Prostate gland (tissue), 2 donors: ENCODE measurements at places on chromosomes 5 and 9.
A peak's percentile ranks its signal among the peaks of the same experiment; 100 is the strongest.

- DNase-seq = no peak
These were observed 161.3 kb downstream of the DRD1 start for GRCh38 chr5:175282611-175283225.

DNA sequence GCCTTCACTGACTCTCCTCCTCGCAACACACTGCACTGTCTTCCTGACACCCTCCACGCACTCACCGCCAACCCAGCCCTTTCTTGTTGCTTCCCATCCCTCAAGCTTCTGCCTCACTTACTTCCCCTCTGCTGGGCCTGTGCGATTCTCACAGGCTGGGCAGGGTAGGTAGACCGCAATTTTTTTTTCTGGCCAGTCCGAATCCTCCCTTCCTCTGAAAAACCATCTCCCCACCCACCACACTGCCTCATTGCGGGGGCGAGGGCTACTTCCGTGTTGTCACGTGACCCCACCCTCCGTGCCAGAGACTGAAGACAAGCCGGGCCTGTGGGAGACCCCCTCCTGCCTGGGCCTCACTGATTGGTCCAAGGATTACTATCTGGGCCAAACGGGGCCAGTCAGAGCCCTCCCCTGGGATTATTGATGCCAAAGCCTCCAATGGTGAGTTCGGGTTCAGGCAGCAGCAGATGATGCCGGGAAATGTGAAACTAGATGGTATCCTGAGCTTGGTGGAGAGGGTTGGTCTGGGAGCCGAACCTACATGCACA is 73.1 kb downstream of the STK10 start:
- no peak for DNase-seq

DNA sequence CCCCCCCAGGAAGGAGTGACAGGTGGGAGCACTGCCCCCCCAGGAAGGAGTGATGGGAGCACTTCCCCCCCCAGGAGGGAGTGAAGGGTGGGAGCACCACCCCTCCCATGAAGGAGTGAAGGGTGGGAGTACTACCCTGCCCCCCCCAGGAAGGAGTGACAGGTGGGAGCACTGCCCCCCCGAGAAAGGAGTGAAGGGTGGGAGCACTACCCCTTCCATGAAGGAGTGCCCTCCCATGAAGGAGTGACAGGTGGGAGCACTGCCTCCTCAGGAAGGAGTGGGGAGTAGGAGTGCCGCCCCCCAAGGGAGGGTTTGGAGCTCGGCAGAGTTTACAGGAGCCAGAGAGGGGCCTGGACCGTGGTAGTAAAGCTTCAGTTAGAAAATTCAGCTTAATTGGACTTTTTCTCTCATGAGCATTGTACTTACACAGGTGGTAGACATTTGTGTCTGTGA is 100.7 kb downstream of the CACNA1B start:
- no peak for DNase-seq

DNA sequence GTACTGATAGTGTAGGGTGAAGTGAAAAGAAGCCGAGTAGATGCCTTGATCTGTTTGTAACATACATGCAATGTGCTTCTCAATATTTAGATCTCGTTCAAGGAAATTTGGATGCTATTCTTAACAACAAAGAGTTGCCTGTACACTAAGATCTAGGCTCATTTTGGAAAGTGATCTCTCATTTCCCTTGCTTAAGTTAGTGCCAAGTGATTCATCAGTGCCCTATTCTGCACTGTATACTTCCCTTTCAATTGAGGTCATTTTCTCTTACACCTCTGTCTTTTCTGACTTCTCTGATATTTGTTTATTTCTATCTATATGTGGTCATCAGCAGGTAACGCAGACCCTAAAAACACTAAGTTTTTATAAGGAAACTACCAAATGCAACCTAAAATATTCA is 528.6 kb upstream of the PTPRD start:
- DNase-seq = no peak

- no peak for DNase-seq
These were observed 253.7 kb downstream of the SPOCK1 start for GRCh38 chr5:137245438-137245837.

GRCh38 chr5:155799308-155799707 is 527.7 kb upstream of the SGCD start:
- no peak for DNase-seq

DNA sequence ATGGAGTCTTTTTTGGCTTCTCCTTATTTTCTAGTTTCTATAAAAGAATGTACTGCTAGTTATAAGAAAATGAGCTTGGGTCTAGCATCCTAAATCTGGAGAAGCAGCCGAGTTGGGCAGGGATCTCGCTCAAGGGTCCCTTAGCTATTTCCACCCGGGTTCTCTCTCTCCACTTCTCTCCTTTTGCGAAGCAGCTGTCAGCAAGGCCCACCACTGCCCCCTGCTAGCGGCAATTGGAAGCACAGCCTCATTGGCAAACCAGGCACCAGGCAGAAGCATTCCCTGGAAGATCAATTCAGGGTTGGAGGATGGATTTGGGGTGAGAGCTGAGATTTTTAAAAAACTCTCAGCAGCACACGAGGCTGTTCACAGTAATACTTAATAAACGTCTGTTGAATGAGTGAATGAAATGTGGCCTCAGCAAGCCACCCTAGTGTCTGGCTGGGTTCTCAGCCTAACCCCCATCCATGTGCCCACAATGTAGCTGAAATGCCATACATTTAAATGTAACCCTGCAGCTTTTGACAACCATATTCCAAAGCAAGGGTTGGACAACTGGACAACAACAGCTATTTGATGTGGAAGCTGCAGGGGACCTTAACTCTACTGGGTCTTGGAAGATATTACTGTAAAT is 34.6 kb upstream of the TNIP1 start:
- peak; percentile 61 for DNase-seq

DNA sequence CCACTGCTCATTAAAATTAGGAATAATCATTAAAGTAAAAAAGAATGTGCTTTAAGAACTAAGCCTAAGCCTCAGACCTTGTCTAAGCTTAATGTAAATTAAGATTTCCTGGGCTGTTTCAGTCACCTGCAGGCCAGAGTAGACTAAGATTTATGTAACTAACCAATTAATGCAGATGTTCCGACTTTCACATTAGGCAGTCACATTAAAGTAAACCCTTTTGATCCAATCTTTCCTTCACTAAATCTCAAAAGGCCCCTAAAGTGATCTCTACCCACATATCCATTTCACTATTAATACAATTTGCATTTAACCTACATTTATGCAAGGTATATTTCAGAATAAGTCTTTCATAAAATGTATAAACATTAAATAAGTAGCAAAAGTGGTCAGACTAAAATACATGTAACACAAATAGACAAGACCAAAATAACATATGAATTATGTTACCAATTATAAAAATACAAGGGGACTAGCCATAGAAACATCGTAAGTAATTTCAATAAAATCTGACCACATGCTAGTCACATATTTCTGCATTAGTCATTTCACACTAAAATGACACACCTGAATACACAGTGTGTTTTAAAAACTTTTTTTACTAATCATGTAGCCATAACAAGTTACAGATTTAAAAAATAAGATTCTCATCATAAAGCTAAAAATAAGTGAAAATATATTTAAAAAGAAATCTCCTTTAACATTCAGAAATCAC is 7.7 kb downstream of the NR3C1 start:
- DNase-seq = no peak

GRCh38 chr9:124878518-124878917 is 16.6 kb downstream of the ARPC5L start:
- no peak for DNase-seq

- no peak for DNase-seq
These were observed 288.5 kb upstream of the ANKH start for GRCh38 chr5:15160091-15160490.

DNA sequence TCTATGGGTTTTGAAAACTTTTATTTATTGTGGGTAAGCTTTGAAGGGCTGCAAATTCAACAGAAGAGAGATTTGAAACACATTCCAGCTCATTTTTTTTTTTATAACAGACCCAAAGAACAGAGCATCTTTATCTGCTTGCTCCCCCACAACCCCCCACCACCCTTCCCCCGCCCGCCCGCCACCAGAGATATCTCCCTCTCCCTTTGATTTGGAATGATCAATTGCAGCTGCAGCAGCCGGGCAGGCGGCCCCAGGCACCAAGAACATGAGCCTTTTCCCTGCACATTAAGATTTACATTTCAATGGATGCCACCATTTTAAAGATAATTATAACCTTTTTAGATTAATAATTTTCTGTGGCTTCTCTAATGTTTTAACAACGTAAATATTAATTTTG is 510.9 kb downstream of the ZNF608 start:
- DNase-seq = no peak

GRCh38 chr5:147752033-147752432 is 30.5 kb downstream of the JAKMIP2 start:
- no peak for DNase-seq

DNA sequence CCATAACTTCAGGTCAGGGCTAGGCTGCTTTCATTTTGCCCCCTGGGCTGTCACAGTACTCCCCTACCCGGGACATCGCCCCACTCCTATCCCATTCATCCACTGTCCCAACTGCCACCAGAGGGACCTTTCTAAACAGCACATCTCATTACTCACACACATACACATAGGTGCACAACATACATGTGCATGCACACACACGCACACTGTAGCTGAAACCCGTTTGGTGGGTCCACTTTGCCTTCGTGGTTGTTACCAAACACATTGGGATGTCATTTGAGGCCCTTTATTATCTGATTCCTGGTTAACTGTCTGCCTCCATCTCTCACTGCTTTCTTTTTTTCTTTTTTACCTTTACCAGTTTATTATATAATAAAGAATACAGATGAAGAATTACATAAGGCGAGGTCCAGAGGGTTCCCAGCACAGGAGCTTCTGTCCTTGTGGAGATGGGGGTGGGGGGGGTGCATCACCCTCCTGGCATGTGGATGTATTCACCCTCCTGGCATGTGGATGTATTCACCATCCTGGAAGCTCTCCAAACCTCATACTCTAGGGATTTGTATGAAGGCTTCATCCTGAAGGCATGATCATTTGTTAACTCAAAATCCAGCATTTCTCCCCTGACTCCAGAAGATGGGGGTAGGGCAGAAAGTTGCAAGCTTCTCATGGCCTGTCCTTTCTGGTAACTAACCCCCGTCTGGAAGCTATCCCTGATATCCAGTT is 186.0 kb downstream of the GOLPH3 start:
- DNase-seq = no peak

GRCh38 chr9:97188545-97188944 is 118.9 kb upstream of the CCDC180 start:
- DNase-seq = no peak

DNA sequence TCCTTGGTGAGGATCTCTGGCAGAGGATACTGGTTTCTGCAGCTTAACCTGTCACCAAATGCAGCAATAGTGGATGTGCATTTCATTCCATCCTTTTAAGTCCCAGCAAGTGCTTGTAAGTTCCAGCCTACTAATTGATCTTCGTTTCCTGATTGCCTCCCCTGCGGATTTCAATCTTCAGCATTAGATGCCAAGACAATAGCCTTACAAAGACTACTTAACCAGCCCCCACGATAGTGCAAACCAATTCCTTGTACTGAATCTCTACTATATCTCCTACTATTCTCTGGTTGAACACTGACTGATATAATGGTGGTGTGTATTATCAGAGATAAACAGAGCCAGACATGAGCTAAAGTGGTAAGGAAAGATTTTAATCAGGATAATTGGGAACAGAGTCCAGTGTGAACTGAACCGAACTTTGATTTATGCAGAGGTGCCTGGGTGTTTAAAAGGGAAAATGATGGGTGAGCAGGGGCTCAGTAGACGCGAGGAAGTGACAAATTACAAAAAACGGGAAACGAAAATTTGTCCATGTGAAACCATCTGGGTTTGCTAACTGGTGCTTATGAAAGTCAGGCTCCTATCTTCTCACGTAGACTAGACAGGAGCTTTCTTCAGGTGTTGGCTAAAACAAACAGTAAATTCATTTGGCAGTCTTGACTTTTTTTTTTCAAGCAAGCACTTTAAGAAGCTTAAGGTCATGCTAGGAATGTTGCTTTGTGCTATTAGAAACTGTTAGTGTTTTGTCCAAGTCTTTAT is 106.9 kb upstream of the ST8SIA4 start:
- DNase-seq = no peak

GRCh38 chr9:69995846-69996245 is 47.8 kb upstream of the MAMDC2 start:
- no peak for DNase-seq

GRCh38 chr9:132008184-132008803 is 71.4 kb downstream of the MED27 start:
- no peak for DNase-seq

- no peak for DNase-seq
These were observed 118.6 kb downstream of the KIAA0825 start for GRCh38 chr5:94499806-94500205.

GRCh38 chr9:127445851-127446712 is 5.1 kb downstream of the RPL12 start:
- no peak for DNase-seq

- no peak for DNase-seq
These were observed 6.1 kb upstream of the ALDH1B1 start for GRCh38 chr9:38386319-38386895.

GRCh38 chr5:110653231-110653970 is 73.1 kb downstream of the TMEM232 start:
- DNase-seq = no peak

- no peak for DNase-seq
These were observed 29.0 kb upstream of the PRR16 start for GRCh38 chr5:120435129-120435528.

DNA sequence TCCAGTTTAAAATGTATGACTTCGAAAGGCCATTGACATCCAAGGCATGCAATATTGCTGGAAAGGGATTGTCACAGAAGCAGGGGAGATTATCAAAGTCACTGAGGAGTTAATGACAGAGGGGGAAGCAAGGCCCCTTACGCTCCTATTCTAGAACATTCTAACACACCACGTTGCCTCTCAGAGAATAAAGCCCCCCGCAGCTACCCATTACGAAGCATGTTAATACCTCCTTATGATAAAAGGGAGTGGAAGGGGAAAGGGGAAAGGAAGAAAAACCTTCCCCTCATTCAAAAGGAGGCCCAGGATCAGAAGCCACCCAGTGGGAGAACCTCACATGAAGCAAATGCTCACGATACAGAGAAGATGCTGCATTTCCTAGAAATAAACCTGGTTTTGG is 213.6 kb downstream of the DAB2IP start:
- DNase-seq = no peak

GRCh38 chr9:126919193-126919592 is 4.6 kb downstream of the RALGPS1 start:
- no peak for DNase-seq

DNA sequence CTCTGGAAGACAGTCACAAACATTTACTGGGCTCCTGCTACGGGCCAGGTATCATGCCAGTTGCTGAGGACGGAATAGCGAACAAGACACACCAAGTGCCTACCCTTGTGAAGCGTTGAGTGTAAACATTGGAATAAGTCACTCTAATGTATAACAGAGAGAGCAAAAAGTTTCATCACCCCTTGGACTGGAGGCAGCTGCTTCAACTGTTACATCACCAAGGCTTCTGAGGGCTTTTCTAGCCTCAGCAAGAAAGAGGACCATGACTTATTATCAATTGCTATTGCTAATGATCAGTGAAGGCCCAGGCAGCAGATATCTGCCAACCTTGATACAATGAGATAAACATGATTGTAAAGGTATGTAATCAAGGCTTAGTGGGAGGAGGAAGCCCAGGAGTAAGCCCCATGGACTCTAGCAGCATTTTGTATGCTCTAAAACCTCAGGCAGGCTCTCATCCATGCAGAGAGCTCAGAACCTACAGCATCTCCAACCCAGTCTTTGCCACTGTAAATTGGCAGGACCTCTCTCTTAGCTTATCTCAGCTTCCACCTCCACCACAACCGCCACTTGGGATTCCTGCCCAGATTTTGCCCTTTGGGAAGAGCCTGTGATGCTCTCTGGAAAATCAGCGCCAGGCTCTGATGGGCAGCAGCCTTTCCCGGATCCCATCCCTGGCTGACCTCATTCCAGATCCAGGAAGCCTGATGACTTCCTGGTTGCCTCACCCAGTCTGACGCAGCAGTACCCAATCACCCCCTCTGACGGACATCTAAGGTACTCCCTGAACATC is 54.5 kb downstream of the ADAM19 start:
- no peak for DNase-seq
